ENCODE measurements at places on chromosomes 2 and 18. TPM values are rescaled to one million over a fixed set of nuclear protein-coding genes. Genes with fewer than 3 reads are reported as not detected.

GREB1L gene
- 1.0 TPM for total RNA-seq

TUBB8B gene
- not detected for total RNA-seq

SLC66A3 gene
- total RNA-seq = 20.3 TPM

RAB6D gene
- total RNA-seq = not detected
